Kidney epithelial cell (primary cell): ENCODE measurements at places on chromosomes 2 and 18. TPM values are rescaled to one million over a fixed set of nuclear protein-coding genes. Genes with fewer than 3 reads are reported as not detected.
A peak's percentile ranks its signal among the peaks of the same experiment; 100 is the strongest.

Gene TUBA4B
- not detected in 2 replicates for total RNA-seq

Gene SERPINB4
- total RNA-seq, result not detected in 2 replicates

Gene RGPD3
- total RNA-seq, result 0.14 and 0.46 TPM in 2 replicates

Gene CCDC121
- 1.5 and 3.6 TPM in 2 replicates for total RNA-seq

DNA sequence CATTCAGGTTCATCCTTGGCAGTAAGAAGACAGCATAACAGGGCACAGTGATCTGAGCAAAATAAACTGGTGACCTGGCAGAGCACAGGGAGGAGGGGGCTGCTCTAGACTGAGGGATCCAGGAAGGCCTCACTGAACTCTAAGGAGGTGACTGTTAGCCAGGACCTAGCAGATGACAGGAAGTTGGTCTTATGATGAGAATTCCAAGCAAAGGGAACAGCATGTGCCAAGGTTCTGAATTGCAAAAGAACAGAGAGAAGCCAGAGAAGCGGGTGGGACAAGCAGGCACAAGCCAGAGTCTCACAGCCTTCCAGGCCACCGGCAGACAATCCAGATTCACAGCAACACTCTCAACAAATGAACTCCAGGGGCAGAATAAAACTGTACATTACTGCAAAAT, 152.7 kb upstream of the PTPRM start:
- no peak for DNase-seq

DNA sequence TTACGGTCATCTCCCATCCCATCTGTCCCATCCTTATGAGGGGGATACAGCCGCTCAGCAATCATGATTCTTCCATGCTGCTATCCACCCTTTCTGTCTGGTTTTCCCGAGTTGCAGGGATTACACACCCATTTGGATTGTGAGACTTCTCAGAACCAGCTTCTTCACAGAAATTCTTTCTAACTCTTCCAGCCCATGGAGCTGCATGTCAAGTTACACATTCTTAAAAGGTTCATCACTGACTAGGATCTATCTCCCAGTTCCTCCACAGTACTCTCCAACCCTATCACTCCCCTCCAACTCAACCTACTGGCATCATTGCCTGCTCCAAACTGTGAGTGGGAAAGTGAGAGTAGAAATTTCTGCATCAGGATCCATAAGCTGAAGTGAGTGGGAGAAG, 558.2 kb upstream of the TNP1 start:
- DNase-seq, result no peak

DNA sequence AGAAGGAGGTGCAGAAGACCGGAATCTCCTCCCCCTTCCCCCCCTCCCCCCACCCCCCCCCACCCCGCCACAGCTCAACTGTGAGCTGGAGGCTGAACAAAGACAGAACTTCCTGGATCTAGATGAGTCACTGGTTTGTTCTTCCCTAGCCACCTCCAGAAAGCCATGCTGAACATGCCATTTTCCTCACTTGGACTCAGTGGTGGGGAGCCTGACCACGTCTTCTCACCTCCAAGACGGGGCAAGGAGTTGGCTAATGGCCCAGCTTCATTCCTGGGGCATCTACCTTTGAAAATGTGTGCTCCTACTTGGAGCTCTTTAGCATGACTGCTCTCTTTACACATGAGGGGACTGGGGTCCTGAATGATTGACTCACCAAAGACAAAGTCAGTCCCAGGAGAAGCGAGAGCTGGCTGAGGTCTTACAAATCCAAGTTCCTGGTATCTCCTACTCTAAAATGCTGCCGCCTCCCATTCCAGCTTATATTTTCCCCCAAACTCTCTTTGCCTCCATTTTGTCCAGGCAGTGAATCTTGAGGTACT, 22.6 kb upstream of the FZD5 start:
- peak; percentile 70 for DNase-seq

DNA sequence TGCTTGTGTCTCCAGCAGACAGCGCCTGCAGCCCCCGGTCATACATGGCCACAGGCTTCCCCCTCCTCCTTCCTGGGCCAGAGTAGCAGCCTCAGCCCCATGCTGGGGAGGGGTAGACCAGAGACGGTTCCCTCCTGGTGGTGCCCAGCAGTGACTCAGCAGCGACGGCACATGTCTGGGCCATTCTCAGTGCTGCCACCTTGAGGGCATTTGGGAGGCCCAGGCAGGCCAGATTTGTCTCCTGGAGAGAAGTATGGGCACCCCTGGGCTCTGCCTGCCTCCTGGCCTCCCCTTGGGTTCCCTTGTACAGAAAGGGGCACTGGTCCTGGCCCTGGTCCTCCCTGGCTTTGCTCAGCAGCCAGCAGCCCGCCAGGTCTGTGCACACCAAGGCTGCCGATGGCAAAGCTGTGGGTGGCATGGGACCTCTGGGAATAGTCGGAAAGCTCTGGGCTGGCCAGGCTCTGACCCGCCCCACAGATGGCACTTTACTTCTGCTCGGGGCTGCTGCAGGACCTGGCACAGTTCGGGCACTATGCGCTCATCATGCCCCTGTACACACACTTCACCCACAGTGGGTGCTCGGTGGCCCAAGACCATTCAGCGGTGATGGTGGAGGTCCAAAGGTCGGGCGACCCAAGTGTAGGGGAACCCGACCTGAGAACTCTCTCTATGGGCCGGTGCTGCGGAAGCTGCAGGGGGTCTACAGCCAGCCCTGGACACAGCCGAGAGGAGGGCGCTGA, 11.4 kb upstream of the ALPI start:
- DNase-seq, result peak; percentile 21

DNA sequence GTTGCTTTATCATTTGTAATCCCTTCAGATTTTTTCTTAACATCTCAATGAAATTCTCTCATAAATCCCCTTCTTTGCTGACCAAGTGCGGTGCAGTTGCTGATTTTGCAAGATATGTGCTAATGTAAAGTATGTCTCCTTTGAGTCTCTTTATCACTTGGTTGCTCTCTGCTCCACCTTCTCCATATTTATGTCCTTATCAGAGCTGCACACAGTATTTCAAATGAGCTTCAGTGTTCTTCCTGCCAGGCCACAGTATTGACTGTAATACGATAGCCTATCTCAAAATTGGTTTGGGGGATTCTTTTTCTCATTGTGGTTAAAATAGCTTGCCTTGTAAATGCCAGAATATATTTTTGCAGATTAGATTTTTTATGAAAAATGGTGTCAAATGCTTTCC, 32.2 kb downstream of the MAIP1 start:
- no peak for DNase-seq

DNA sequence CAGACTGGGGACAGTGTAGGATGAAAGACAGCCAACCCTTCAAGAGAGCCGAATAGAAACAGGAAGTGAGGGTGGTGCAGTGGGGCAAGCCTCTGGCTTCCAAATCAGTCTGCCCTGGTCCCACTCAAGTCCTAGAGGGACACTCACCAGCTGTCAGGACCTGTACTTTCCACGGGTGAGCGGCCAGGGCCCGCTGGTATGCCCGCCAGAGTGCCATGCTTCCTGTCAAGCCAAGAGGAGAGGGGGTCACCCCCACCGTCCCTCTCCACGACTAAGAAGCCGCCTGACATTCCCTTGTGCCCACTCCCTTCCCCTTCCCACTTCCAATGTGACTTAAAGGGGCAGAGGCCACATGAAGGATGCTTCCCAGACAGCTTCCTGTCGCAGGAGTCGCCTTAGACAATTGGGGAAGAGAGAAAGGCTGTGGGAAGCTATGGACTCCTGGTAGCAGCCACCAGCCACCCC, 564 bp downstream of the MPV17 start:
- DNase-seq, result no peak

DNA sequence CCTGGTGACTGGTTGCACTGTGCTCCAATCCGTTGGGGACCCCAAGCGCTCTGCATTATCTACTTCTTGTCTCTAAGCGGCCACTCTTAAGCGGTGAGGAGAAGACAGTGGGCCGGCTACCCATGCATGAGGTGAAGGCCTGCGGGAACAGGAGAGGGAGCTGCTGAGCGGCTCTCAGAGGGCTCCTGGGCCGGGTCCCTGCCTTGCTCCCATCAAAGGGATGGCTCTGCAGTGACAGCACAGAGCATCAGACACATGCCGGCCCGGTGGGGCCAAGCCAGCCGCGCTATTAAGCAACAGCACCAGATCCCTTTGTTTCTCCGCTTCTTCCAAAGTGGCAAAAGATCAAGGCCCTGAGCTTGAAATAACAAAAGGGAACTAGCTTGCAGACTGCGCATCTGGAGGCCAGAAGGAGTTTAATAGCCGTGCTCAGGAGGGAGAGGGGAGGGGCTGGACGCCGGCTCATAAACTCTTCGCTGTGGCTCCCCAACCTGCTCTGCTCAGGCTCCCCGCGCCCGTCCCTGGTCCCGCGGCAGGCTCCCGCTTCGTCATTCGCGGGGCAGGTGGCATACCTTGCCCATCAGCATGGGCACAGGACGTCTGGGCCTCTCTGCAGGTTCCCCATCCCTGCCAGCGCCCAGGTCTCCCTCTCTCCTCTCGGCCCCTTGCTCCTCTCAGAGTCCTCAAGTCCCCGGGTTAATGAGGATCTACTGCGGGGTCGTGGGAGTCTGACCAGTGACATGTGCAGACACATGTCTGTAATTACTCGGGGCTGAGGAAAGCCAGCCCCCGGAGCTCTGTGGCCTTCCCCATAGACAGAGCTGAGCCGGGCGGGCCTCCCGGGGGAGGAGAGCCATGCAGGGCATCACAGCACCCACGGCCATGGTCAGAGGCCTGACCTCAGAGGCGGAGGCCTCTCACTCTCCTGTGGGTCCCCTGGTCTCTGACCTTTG, 96.7 kb downstream of the ASB1 start:
- no peak for DNase-seq

DNA sequence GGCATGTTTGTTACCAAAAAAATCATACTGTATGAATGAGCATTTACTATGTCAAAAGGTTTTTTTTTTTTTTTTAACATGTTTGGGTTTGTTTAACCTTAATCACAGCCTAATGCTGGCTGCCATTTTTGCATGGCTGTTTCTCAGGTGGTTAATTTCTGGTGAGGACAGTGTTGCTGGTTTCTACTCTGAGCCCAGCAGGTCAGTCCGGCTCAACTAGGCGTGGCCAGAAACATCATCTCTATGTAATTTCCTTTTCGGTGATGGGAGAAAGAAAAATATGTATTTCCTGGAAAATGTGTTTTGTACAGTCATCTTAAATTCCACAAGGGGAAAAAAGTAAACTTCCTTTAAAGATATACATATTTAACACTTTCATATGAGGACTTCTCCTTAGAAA, 24.9 kb upstream of the BZW1 start:
- no peak for DNase-seq
